ENCODE measurements at places on chromosomes 4 and X. TPM values are rescaled to one million over a fixed set of nuclear protein-coding genes. Genes with fewer than 3 reads are reported as not detected.

Gene JCHAIN
- total RNA-seq = 134 TPM

Gene GRIA2
- total RNA-seq = not detected

Gene PCDH10
- not detected for total RNA-seq

Gene ATP10D
- 13.7 TPM for total RNA-seq

Gene DIAPH2
- total RNA-seq = 42.6 TPM

Gene GPC3
- 52.9 TPM for total RNA-seq

Gene SSX2
- not detected for total RNA-seq

Gene FAT4
- total RNA-seq = 13.2 TPM

Gene ARR3
- not detected for total RNA-seq

Gene SLC10A4
- total RNA-seq = 0.89 TPM

DNA sequence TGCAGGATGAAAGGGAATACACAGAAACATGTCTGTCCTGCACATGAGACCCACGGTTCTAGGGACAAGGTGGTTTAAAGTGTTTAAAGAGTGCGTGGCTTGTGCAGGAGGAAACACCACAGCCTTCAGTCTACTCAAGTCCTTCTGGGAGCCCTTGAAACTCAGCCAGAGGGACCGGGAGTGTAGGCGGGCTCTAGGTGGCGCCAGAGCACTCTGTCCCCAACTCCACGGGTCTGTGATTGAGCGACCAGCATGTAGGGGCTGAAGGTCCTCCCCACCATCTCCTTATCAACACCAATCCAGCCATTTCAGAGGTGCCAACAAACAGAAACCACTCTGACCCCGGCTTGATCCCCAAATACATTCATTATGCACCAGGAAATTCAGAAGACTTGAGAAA lies 82.0 kb upstream of the CLDN34 start:
- H3K27ac ChIP-seq = no peak overlapping the region
- no peaks in the 10 kb centered on the region for H3K36me3 ChIP-seq
- no peaks in the 10 kb centered on the region for H3K27me3 ChIP-seq

DNA sequence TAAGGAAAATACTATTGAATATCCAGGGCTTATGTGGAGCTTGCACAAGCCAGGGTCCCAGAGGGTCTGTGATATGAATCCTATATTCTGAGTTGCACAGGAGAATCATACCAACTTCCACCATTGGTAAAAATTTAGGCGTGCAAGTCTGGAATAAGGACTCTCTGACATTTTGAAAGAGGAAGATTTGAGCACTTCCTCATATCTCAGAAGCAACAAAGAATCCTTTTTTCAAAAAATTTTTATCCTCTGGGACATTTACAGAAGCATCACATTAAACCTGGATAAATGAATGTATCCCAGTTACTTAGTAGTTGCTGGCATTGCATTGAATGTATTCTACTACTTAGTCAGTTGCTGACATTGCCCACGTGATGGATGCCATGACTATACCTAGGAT lies 24.2 kb upstream of the CAMK2D start:
- H3K27ac ChIP-seq = no peak overlapping the region
- H3K36me3 ChIP-seq = no peaks in the 10 kb centered on the region
- H3K27me3 ChIP-seq = no peaks in the 10 kb centered on the region
- DNase-seq = no peak

- H3K4me3 ChIP-seq = no peak overlapping the region
- H3K4me1 ChIP-seq = no peaks in the 10 kb centered on the region
- no peaks in the 10 kb centered on the region for H3K27me3 ChIP-seq
- no peak for DNase-seq
- H3K36me3 ChIP-seq = no peaks in the 10 kb centered on the region
These were observed 249.1 kb upstream of the FAM47A start for GRCh38 chrX:34381241-34381640.

DNA sequence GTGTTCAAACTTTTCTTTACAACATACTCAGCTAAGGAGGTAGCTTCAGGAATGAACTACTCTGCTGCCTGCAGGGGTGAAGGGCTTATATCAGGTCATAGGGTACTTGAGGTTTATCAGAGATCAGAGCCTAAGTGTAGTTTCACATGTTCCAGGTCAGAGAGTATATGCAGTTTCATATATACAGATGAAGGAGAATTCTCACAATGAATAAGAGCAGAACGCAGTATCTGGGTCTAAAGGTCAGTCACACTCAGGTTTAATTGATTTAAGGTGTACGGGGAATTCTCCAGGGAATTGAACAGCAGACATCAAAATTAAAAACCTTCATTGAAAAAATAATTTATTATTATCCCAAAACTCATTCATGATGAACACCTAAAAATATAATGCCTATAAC lies 700.6 kb downstream of the TECRL start:
- H3K4me1 ChIP-seq = no peaks in the 10 kb centered on the region
- no peak overlapping the region for H3K4me3 ChIP-seq
- no peak for DNase-seq
- no peak overlapping the region for H3K27ac ChIP-seq
- H3K36me3 ChIP-seq = no peaks in the 10 kb centered on the region
- no peaks in the 10 kb centered on the region for H3K27me3 ChIP-seq

DNA sequence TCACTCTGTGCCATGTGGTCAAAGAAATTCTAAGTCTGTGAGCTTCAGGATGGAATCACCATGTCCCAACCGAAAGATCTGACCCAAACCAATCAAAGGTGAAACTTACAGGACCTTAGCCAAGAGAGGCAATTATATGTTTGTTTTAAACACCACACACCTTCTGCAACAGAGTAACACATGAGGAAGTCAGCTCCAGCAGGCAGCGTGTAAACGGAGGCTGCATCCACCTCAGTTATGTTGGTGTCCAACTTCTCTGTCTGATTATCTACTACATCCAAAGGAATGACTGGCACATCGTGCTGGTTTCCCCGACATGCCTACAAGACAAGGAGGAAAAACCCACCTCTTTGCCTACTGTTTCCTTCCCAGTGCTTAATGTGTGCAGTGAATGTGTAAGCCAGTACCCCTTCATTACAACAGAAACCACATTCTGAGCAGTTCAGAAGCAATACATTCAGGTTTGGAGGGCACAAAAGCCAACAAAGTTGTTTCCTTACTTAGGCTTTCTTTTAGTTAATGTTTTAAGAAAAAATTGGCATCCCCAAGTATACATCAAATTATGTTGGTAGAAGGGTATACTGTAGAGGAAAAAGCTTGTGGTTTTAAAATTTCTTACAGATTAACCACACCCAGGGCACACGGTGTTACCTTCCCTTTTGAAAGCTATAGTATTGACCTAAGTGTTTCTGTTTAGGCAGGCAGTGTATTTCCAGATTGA lies 12.4 kb downstream of the CASP6 start:
- no peak overlapping the region for H3K4me3 ChIP-seq
- no peak overlapping the region for H3K27ac ChIP-seq
- no peak for DNase-seq
- H3K27me3 ChIP-seq = no peaks in the 10 kb centered on the region

DNA sequence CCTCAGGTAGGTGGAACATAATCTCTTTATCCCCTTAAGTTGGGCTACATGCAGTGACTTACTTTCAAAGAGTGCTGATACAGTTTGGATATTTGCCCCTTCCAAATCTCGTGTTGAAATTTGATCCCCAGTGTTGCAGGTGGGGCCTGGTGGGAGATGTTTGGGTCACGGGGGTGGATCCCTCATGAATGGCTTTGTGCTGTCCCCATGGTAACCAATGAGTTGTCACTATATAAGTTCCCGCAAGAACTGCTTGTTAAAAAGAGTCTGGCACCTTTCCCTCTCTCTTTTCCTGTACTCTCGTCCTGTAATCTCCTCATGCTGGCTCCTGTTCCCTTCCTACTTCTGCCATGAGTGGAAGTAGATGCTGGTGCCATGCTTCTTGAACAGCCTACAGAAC lies 71.3 kb downstream of the GLRA3 start:
- no peak overlapping the region for H3K4me3 ChIP-seq
- H3K4me1 ChIP-seq = no peaks in the 10 kb centered on the region
- no peaks in the 10 kb centered on the region for H3K36me3 ChIP-seq
- no peak for DNase-seq

GRCh38 chr4:169263791-169264392 lies 6.9 kb downstream of the SH3RF1 start:
- DNase-seq = peak; percentile 86
- H3K36me3 ChIP-seq = no peaks in the 10 kb centered on the region
- no peak overlapping the region for H3K4me3 ChIP-seq
- no peaks in the 10 kb centered on the region for H3K27me3 ChIP-seq
- peaks cover 81% of the 10 kb centered on the region for H3K4me1 ChIP-seq
- peak overlapping the region; percentile 33 for H3K27ac ChIP-seq

DNA sequence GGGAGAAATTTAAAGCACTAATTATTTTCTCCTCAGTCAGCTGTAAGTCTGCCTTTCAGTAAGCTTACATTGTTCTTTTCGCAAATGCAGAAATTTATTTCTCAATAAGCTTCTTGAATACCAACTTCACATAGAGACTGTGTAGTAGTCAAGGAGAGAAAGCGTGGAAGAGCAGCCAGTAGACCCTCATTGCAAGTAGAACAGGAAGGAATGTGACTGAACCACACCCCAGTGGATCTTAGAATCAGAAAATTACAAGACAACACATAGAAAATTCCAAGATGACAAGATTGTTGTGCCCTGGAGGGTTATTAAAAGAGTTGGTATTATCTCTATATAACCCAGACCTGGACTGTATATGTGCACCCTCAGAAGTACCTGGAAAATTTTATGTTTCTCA lies 216.9 kb downstream of the RELL1 start:
- H3K4me3 ChIP-seq = no peak overlapping the region
- H3K27me3 ChIP-seq = no peaks in the 10 kb centered on the region
- H3K4me1 ChIP-seq = no peaks in the 10 kb centered on the region
- no peaks in the 10 kb centered on the region for H3K36me3 ChIP-seq
- no peak overlapping the region for H3K27ac ChIP-seq

GRCh38 chr4:16530688-16531635 lies 304.7 kb upstream of the TAPT1 start:
- H3K4me1 ChIP-seq = peaks cover 22% of the 10 kb centered on the region
- H3K4me3 ChIP-seq = no peak overlapping the region
- H3K36me3 ChIP-seq = no peaks in the 10 kb centered on the region

DNA sequence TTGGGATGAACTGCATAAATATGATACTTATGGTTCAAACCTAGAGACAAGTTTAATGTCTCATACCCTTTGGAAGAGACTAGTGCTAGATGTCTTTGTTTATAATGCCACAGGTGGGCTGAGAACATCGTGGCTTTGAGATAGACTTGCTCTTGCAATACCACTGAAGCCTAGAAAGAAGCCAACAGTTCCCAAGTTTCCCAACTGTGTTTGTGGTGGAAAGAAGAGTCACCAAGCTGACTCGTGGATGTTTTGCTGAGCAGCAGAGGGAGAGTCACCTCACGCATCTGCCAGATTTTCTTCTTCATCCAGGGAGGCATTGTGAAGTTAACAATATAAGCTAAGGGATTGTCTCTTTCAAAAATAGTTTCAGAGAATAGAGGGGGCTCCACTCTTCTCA lies 1076.2 kb downstream of the C4orf33 start:
- H3K4me3 ChIP-seq = no peak overlapping the region
- H3K27me3 ChIP-seq = no peaks in the 10 kb centered on the region
- no peaks in the 10 kb centered on the region for H3K36me3 ChIP-seq
- H3K27ac ChIP-seq = no peak overlapping the region
- no peak for DNase-seq
- H3K4me1 ChIP-seq = no peaks in the 10 kb centered on the region

GRCh38 chr4:4849524-4850193 lies 9.8 kb upstream of the MSX1 start:
- H3K27ac ChIP-seq = no peak overlapping the region
- H3K4me3 ChIP-seq = no peak overlapping the region
- H3K27me3 ChIP-seq = no peaks in the 10 kb centered on the region
- peaks cover 16% of the 10 kb centered on the region for H3K4me1 ChIP-seq

GRCh38 chrX:129769467-129770154 lies 10.1 kb upstream of the SASH3 start:
- H3K36me3 ChIP-seq = no peaks in the 10 kb centered on the region
- no peak overlapping the region for H3K4me3 ChIP-seq
- no peaks in the 10 kb centered on the region for H3K27me3 ChIP-seq
- no peak for DNase-seq
- H3K27ac ChIP-seq = no peak overlapping the region
- H3K4me1 ChIP-seq = no peaks in the 10 kb centered on the region

DNA sequence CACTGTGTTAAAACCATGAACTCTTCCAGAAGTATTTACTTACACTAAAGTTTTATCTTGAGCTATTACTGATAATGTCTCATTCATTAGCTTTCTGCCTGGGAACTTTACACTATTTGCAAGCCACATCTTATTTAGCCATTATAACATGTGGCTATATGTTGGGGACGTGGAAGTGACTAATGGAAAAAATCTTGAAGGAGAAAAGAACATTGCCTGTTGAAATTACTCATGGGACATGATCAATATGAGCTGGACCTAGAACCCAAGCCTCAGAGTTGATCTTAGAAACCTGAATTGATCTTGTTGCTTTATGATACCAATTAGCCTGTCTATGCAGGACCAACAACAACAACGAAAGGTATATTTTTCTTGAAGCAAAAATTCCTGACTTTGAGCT lies 22.5 kb upstream of the ARHGAP6 start:
- H3K36me3 ChIP-seq = no peaks in the 10 kb centered on the region
- no peak overlapping the region for H3K27ac ChIP-seq
- H3K4me1 ChIP-seq = no peaks in the 10 kb centered on the region
- no peaks in the 10 kb centered on the region for H3K27me3 ChIP-seq

Measured in upper lobe of left lung (tissue), 6 donors.